ENCODE measurements at places on chromosomes 7 and 10.

- DNase-seq = no peak
Observed at GRCh38 chr7:39700932-39701331, 77.6 kb downstream of the RALA start.

GRCh38 chr10:75038335-75038734 lies 73.1 kb upstream of the SAMD8 start:
- DNase-seq = no peak

DNA sequence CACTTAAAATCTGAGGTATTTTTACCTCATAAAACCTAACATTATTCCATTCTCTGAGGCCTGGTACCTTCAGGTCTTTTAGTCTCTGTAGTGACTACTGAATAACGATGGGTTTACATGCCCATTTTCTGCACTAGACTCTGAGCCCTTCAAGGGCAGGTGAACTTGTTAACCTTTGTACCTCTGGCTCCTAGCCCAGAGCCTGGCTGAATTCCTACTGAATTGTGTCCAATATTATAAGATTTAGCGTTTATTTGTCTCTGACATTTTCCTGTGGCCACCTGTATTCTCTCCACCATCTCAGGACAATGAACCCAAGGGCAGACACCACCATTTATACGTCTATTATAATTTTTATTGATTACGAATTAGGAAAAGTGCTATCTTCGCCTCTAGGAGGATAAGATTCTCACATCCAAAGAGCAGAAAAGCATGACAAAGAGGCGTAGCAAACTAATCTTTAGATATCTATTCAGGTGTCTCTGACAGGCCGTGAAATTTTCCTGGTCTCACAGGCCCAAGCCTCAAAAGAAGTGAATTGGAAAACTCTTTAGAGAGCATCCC lies 27.9 kb upstream of the HNRNPH3 start:
- DNase-seq = no peak

- no peak for DNase-seq
Observed at GRCh38 chr10:70459774-70460490, 18.5 kb upstream of the NODAL start.

GRCh38 chr10:8873310-8873709 lies 818.8 kb downstream of the GATA3 start:
- DNase-seq = no peak

GRCh38 chr10:5478694-5479305 lies 20.6 kb downstream of the CALML5 start:
- DNase-seq = no peak

GRCh38 chr7:39554583-39555165 lies 11.5 kb upstream of the YAE1 start:
- DNase-seq = no peak

GRCh38 chr7:54831046-54831643 lies 72.1 kb upstream of the SEC61G start:
- DNase-seq = no peak

GRCh38 chr10:103449208-103450144 lies 2.7 kb downstream of the CALHM2 start:
- no peak for DNase-seq
